ENCODE measurements at places on chromosomes 2 and 18.

DNA sequence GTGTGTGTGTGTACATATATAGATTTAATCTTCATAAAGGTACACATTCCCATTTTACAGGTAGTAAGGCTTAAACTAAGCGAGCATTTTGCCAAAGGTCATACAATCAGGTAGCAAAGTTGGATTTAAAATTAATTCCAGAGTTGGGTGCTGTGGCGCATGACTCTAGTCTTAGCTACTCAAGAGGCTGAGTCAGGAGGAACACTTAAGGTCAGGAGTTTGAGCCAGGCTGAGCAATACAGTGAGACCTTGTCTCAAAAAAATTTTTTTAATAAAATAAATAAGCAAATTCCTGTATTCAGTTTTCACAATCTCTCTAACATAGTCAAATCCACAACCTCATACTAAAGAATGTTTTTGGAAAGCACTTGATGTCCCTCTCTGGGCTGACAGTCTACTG, 111.5 kb upstream of the LDLRAD4 start:
- no peak for DNase-seq

GRCh38 chr18:73733806-73734314, 413.8 kb downstream of the FBXO15 start:
- no peak for DNase-seq

DNA sequence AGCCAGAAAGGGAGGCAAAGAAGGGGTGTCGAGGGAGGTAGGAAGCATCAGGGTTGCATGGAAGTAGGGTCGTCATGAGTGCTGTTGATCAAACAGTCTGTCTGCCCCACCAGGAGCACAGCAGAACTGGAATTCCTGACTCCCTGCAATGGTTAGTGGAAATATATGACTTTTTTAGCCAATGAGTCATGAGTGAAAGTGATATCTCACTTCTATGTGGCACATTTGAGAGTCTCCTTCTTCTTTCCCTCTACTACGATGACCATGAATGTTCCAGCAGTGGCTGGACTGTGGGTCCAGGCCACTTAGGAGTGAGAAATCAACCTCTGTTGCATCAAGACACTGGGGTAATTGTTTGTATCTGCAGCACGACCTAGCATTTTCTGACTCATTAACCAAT, 199.5 kb downstream of the TTC32 start:
- no peak for DNase-seq

GRCh38 chr18:54995421-54996143, 36.3 kb upstream of the CCDC68 start:
- no peak for DNase-seq

GRCh38 chr18:40917056-40917455, 1038.0 kb upstream of the PIK3C3 start:
- no peak for DNase-seq

DNA sequence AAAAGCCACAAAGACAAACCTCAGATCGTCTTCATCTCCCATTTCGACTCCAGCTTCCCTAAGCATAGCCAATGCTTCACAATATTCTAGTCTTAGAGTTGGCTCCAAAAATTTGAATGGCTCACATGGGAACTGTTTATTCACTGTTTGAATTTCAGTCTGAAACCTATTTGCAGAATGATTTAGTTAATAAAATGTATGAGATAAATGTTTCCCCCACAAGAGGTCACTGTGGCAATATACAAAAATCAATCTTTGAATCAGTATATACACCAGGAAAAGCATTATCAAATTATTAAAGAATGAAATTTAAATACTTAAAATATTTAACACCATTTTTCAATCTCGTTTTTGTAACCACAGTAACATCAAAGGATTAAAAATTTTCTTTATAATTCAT, 40.0 kb upstream of the MCM6 start:
- DNase-seq: no peak

DNA sequence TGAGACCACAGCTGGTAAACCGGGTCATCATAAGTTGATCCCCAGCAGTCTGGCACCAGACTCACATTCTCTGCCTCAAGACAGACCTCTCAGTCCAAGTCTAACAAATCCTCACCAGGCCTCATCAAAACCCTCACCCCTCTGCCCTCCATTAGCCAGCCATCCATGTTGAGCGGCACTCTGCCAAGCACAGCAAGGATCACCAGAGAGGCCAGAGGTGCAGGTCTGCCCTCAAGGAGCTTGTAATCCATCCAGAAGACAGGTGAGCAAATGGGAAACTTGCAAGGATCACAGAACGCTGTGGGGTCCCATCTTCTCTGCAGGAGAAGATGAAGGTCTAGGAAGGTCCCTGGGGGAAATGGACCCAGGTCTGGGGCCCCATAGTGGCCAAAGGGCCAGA, 63.6 kb downstream of the TNS1 start:
- no peak for DNase-seq

DNA sequence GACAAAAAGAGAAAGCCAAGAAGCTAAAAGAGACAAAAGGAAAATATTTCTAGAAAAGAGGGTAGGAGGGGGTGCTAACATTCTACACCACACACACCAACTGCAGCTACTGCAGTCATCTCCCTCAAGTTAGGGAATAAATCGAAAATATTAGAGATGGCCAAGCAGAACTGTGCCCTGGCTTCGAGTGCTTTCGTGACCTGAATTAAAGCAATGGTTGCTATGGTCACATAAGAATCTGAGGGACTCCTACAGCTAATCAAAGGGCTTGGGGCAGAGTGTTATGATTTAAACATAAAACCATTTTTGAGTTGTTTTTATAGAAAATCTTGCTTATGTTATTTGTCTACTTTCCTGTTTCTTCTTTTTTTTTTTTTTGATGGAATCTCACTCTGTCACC, 159.6 kb upstream of the HNRNPA3 start:
- DNase-seq: no peak

- no peak for DNase-seq
These were observed at the start of gene COBLL1 for GRCh38 chr2:164841719-164842623. COBLL1 (minus strand) TSS chr2:164841823; CDS start chr2:164841196, 627 bp downstream.

- no peak for DNase-seq
These were observed 1674.5 kb upstream of the LRRTM1 start for GRCh38 chr2:81979086-81979485.

GRCh38 chr2:23760736-23761135, 166.2 kb downstream of the ATAD2B start:
- DNase-seq: no peak

DNA sequence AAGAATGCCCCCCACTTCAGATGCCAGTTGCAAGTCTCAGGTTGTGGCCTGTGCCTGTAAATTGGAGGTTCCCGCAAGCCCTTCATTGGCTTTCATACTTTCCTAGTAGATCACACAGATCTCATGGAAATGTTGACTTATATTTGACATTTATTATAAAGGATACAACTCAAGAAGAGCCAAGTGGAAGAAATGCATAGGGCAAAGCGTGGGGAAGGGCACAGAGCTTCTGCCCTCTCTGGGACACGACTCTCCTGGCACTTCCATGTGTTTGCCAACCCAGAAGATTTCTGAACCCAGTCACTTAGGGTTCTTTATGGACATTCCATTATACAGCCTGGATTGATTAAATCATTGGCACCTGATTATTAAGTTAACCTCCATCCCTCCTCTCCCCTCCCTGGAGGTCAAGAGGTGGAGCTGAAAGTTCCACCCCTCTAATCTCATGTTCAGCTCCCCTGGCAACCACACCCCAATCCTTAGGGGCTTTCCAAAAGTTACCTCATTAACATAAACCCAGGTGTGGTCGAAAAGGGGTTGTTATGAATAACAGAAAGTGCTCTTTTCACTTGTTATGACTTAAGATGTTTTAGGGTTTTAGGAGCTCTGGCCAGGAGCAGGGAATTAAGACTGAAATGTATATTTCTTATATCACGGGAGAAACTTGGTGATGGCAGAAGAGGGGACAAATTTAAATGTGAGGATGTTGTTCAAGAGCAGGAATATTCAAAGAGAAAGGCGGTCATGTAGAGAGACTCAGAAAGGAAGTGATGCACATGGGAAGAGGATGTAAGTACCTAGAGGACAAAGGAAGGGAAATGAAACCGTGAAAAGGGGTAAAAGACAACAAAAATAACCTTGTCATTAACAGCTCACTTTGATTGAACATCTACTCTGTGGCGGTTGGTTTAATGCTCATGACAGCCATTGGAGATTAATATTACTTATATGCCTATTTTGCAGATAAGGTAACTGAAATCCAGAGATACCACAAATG, 31.8 kb downstream of the SP100 start:
- no peak for DNase-seq
